Substantia nigra (tissue), 51 donors: ENCODE measurements at places on chromosomes 5 and 9.

DNA sequence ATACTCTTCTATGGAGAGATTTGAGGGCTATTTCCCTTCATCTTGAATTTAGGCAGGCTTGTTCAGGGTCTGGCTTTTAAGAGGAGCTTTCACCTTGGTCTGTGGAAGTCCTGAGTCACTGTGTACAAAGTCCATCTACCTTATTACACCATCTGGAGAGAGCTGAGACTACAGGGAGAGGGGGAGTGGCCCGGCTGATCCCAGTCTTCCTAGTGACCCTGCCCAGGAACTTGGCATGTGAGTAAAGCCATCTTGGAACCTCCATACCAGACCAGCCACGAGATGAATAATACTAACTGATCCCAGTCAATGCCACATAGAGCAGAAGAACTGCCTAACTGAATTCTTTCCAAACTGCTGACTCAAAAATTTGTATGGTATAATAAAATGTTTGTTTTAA is 8.4 kb upstream of the IL6ST start:
- no peak for DNase-seq

- no peak for DNase-seq
These were observed 394.4 kb upstream of the ZNF608 start for GRCh38 chr5:125140855-125141254.

GRCh38 chr5:3456121-3456681 is 139.4 kb upstream of the IRX1 start:
- DNase-seq: no peak

DNA sequence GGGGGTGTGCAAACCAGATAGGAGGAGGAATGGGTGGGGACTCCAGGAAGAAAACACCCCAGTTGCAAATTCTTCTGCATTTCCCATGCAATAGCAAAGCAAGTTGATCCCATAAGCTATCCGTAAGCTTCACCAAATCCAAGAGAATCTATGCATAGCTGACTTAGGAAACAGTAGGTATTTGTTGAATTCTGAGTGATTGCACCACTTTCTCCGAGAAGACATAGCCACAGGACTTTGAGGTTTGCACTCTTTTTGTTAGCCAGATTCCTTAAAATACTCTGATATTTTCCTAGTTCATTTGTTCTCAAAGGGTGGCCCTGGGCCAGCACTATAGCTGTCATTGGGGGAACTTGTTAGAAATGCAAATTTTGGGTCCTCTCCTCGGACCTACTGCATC is 271.9 kb downstream of the SLIT3 start:
- no peak for DNase-seq

DNA sequence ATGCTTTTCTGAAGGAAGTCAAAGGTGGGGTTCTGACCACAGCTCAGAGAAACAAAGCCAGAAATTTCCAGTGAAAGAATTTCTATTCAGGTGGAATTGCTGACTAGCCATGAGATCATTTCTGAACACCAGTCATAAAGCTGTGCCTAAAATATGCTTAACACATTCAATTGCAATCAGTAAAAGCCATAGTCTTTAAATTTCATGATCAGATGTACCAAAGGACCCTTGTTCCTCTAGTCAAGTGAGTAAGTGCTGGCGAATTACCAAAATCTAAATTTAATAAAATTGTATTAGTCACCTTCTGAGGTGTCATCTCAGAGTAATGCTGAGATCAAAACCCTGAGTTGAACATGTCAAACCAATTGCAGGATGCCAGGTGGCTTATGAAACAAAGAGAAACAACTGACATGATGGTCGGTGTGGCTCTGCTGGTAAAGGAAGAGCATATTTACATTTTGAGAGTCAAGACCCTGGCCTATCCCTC is 334.2 kb upstream of the CCNH start:
- no peak for DNase-seq

- DNase-seq: no peak
These were observed 21.9 kb downstream of the MAMDC2 start for GRCh38 chr9:70065572-70065971.

DNA sequence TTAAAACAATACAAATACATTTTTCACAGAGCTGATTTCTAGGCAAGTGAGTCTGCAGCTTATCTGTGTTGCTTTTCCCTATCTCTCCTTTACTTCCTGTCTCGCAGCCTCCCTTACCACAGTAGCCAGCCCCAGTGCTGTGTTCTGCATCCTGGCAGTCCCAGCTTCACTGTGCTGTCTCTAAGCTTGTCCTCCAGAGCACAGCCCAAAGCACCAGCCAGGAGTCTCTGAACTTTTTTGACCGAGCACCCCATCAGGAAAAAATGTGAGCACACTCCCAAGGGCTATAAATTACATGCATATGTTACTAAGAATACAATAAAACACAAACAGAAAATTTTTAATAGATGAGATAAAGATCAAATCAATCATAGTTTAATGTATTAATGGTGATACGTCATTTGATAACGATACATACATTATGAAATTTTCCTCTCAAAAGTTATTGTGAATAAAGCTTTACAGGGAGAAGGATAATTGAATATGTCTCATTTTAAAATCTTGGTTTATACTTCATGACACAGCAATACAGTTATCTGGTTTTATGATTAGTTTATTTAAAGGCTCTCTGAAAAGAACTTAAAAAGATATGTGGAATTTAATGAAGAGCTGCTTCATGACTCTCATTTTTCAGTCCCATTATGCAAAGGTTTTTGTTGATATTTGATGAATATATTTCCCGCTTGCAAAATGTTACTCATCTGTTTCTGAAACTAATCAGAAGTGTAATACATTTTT is 7.3 kb upstream of the RHOBTB3 start:
- DNase-seq: no peak

- DNase-seq: no peak
These were observed 81.1 kb upstream of the EPB41L4B start for GRCh38 chr9:109401990-109402318.

- no peak for DNase-seq
These were observed 61.7 kb downstream of the OTULIN start for GRCh38 chr5:14726066-14726838.

DNA sequence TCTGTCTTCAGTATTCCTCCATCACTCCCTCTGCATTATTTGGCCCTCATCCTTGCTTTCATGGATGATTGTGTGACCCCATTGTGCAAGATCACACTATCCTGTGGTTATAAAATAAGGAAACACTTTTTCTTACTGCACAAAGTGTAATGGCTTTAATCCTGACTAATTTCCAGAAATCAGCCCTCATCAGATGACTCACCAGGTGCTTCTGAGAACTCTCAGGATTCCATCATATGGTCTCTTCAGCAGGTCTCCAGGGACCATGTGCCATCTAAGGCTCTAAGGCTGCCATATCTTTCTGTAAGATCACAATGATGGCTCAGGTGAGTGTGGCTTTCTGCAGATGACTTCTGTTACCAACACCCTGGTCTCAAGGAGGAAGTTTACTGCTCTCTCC is 27.3 kb upstream of the FER start:
- DNase-seq: no peak

- DNase-seq: no peak
These were observed 35.6 kb downstream of the MRPL36 start for GRCh38 chr5:1763960-1764605.

- no peak for DNase-seq
These were observed 144.4 kb upstream of the TAS2R1 start for GRCh38 chr5:9774472-9775079.

GRCh38 chr9:136078498-136079011 is 16.5 kb downstream of the NACC2 start:
- no peak for DNase-seq

GRCh38 chr5:57174128-57174889 is 450 bp downstream of the GPBP1 start:
- DNase-seq: peak; percentile 67

- no peak for DNase-seq
These were observed 14.4 kb downstream of the RXRA start for GRCh38 chr9:134340475-134341160.

- no peak for DNase-seq
These were observed 45.2 kb upstream of the NEURL1B start for GRCh38 chr5:172595596-172596455.

- DNase-seq: peak; percentile 10
These were observed 663 bp downstream of the ISOC1 start for GRCh38 chr5:129094924-129095899.

DNA sequence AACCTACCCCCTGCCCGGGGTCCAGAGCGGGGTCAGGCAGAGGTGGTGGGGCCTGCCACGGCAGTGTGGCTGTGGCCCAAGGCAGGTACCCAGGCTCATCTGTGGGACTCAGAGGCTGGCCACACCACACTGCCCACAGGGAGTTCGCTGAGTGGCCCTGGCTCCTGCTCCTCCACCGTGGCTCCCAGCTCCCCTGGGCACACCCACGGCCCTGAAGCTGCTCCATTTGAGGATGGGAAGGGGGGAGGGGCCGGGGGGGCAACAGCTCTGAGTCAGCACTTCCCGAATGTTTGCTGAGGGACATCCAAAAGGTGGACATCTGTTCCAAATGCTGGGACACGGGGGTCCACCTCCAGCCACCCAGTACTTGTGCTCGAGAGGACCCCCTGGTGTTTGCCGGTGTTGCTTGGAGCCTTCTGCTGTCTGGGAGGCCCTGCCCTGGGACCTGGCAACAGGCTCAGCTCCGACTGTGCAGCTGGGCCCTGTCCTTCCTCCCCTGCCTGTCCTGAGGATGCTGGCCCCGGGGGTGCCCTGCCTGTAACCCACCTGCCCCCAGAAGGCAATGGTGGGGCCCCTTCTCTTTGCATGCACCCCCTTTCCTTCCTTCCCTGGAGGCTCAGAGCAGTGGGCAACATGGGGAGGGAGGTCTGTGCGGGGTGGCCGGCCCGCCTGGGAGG is 2.5 kb upstream of the NRARP start:
- no peak for DNase-seq

DNA sequence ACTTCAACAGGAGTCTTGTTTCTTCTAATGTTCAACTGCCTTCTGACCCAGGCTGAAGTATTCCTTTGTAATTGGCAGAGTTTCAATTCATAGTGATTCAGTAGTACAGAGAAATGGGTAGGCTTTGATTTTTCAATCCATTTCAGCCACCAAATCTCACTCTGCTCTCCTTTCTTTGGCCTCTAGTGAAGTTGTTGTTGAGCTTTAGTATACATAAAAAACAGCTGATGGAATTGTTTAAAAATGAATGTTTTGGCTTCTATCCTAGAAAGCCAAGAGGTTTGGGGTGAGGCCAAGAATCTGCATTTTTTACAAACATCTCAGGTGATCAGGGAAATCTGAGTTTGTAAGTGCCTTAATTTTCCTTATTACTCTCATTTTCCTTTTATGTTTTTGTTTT is 182.9 kb upstream of the MAP1B start:
- no peak for DNase-seq

GRCh38 chr5:59617186-59617771 is 276.2 kb downstream of the PDE4D start:
- no peak for DNase-seq

DNA sequence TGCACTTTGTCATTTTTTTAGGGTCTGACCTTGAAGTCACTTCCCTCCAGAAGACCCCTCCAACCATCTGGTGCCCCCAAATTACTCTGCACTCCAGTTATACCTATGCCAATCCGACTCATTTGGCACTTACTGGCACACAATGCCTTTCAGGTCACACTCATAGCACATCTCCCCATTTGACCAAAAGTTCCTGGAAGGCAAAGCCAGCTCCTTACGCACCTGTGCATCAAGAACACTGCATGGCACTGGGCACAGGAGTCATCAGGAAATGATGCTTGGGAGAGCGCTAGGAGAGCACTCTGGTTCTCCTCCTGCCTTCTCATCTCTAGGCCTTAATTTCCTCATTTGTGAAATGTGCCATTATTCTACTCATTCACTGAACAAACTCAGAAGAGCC is 2.9 kb downstream of the TNIP1 start:
- no peak for DNase-seq

DNA sequence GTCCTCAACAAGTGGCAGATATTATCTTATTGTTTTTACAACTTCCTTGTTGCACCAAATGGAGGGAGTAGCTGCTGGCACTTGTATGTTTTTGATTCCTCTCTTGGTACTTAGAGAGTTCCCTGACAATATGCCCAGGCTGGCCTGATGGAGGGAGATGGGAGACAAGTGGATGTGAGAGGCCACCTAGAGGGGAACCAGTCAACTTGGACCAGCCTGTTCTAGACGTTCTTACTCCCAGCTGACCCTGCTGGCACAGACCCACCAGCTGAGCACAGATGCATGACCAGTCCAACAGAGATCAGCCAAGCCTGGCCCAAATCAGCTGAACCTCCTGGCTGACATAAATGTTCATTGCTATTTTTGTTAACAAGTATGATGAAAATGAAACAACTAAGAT is 60.9 kb upstream of the GDNF start:
- DNase-seq: no peak

GRCh38 chr5:178206166-178207101 is 2.1 kb downstream of the HNRNPAB start:
- no peak for DNase-seq

GRCh38 chr9:111411266-111411665 is 72.9 kb downstream of the ECPAS start:
- no peak for DNase-seq

DNA sequence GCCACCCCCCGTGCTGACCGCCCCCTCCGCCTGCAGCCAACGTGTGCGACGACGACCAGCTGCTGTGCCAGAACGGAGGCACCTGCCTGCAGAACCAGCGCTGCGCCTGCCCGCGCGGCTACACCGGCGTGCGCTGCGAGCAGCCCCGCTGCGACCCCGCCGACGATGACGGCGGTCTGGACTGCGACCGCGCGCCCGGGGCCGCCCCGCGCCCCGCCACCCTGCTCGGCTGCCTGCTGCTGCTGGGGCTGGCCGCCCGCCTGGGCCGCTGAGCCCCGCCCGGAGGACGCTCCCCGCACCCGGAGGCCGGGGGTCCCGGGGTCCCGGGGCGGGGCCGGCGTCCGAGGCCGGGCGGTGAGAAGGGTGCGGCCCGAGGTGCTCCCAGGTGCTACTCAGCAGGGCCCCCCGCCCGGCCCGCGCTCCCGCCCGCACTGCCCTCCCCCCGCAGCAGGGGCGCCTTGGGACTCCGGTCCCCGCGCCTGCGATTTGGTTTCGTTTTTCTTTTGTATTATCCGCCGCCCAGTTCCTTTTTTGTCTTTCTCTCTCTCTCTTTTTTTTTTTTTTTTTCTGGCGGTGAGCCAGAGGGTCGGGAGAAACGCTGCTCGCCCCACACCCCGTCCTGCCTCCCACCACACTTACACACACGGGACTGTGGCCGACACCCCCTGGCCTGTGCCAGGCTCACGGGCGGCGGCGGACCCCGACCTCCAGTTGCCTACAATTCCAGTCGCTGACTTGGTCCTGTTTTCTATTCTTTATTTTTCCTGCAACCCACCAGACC is 80.2 kb downstream of the NTNG2 start:
- DNase-seq: peak; percentile 26

- no peak for DNase-seq
These were observed 1.1 kb upstream of the ADAMTSL1 start for GRCh38 chr9:18472841-18473251.
